Progenitor cell of endocrine pancreas (in vitro differentiated cells): ENCODE measurements at places on chromosomes 1 and 21.

DNA sequence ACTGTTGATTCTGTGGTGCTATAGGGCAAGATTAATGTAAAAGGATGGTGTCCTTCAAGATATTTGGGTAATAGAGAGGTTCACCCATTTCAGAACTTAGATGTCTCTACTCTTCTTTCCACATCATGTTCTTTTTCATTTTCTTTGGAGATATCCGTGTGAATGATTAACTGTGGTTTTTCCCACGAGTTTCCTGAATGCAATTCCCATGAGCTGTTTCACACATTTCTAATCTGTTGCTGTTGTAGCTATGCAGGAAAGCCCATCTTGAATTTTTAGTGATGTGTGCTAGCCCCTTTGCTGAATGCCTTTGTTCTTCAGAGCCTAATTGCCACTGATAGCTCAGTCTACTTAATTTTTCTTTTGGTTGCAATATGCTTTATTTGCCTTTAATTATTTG, 27.6 kb downstream of the SNX27 start:
- no peak for DNase-seq

DNA sequence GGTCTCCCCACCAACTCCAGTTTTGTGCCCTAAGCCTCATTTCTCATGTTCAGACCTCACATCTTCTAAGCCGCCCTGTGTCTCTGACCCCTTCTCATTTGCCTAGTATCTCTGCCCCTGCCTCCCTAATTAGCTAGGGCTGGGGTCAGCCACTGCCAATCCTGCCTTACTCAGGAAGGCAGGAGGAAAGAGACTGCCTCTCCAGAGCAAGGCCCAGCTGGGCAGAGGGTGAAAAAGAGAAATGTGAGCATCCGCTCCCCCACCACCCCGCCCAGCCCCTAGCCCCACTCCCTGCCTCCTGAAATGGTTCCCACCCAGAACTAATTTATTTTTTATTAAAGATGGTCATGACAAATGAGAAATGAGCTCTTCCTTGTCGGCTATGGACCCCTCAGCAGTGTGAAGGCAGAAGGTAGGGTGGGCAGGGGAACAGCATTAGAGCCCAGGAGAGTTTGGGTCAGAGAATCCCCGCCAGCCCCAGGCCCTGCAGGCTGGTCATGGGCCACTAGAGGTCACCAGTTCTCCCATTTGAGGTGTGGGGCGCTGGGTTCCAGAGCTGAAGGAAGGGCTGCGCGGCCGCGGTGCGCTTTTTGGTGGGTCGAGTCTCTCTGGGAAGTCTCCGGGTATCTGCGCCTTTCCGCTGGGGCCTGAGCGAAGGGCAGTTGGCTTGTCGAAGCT, 11.5 kb downstream of the ADAMTSL4 start:
- DNase-seq: peak; percentile 80

DNA sequence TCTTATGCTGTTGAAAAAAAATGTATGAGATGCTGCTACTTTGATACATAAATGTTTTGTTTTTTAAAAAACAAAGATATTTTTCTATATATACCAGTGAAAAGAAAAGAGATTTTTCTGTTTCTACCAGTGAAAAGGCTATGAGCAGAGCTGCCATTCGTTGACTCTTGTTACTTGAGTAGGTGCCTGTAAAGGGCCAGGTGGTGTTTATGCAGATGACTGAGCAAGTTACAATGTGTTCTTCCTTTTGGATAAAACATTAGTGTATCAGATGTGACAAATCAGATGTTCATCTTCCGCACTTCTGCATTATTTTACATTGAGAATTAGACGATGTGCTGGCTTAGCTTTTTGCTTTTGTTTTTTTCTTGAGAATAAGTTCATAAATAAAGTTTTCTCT, 45.4 kb downstream of the BARHL2 start:
- DNase-seq: no peak

GRCh38 chr1:177082855-177083693, 81.4 kb downstream of the ASTN1 start:
- DNase-seq: no peak

DNA sequence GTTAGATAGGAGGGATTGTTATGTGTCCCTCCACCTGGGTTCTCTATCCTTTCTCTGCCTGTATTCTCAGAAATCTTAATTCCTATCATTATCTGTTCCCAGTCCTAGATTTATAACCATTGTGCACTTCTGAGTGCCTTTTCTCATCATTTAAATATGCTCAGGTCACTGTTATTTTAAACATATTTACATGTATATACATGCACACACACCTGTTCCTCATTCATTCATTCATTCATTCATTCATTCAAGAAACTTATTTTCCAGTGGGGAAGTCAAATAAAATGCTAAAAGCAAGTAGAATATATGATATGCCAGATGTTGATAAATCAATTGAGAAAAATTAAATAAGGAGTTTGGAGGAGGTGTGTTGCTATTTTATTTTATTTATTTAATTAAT, 110.3 kb downstream of the NEK7 start:
- no peak for DNase-seq

DNA sequence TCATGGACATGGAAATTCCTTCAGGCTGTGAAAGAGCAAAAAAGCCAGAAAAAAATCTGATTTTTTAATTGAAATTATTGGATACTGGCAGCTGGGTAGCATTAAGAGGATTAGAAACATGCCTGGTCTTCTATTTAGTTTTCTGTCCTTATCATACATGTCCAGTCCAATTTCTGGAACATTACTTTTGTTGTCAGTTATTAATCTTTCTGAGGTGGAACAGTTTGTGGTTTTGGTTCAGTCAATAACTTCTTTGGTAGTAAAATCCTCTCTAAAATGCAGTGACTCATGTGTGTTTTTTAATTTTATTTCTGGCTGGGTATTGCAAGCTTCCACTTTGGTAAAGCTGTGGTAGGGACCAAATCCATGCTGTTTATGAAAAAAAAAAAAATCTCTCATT, 687.0 kb upstream of the ADGRL2 start:
- DNase-seq: no peak

DNA sequence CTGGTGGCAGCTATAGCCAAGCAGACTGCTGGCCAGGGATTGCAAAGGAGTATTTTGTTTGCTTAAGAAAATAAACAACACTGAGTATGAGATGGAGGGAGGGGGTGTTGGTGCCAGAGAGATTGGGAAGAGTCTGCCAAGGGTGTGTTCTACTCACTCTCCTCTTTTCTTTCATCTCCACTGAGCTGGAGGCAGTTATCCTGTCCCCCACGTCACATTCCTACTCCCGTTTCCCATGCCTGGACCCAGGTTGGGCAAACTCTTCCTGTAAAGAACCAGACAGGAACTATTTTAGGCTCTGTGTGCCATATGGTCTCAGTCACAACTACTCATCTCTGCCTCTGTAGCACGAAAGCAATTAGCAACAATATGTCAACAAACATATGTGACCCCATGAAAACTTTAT, 1.4 kb upstream of the IL24 start:
- DNase-seq: no peak

DNA sequence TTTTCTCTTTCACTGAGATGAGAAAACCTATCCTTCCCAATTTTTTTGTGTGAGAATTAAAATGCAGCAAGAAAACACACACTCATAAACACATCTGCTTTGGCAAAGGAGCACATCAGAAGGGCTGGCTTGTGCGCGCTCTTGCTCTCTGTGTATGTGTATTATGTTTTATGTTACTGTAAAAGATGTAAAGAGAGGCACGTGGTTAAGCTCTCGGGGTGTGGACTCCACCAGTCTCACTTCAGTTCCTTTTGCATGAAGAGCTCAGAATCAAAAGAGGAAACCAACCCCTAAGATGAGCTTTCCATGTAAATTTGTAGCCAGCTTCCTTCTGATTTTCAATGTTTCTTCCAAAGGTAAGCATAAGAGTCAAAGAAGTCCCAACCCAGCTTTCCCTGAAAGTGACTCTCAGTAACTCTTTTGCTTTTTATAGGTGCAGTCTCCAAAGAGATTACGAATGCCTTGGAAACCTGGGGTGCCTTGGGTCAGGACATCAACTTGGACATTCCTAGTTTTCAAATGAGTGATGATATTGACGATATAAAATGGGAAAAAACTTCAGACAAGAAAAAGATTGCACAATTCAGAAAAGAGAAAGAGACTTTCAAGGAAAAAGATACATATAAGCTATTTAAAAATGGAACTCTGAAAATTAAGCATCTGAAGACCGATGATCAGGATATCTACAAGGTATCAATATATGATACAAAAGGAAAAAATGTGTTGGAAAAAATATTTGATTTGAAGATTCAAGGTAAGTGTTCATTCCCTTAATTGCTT, at the start of gene CD2:
TSS of gene CD2 (plus strand) at position 233 of the 780 bp plus-strand sequence. CDS start at position 296, 63 bp downstream.
- DNase-seq: no peak

- no peak for DNase-seq
Measured at GRCh38 chr21:45049714-45050344, 24.6 kb upstream of the ADARB1 start.

DNA sequence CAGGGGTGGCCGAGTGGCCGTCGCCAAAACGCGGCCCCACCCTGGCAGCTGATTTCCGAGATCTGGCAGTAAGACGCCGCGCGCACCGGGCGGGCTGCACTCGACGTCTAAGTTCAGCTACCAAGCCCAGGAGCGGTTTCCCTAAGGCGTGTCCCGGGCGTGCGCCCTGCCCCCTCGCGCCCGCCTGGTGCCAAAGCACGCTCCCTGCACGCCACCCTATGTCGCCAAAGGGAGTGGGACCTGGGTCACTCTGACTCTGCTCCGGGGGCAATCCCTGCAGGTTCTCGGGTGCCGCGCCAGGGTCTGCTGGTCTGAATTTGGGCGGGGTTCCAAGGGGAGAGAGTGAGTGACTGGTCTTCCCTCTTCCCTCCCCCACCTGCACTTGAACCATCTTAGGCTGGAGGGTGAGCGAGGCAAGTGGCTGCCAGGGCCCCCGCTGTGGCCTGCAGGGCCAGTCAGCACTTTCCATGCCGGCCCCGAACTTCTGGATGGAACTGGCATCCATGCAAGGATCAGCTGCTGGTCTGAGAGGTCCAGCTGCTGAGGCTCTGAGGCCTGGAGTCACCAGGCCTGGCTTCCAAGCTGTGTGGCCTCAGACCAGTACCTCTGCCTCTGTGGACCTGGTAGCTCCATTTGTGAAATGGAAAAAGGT, at the start of gene LRRC38:
TSS of gene LRRC38 (minus strand) at position 109 of the 652 bp plus-strand sequence. CDS start 410 bp downstream, outside the sequence.
- DNase-seq: no peak

DNA sequence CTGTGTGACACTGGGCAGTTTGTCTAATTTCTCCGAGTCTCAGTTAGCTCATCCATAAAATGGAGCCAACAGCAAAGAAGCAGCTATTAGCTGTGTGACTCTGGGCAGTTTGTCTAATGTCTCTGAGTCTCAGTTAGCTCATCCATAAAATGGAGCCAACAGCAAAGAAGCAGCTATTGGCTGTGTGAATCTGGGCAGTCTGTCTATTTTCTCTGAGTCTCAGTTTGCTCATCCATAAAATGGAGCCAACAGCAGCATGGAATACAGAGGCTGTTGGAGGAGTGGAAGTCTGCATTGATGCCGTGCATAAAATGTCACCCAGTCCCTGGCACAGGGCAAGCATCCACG, 297.0 kb upstream of the VAMP3 start:
- no peak for DNase-seq

DNA sequence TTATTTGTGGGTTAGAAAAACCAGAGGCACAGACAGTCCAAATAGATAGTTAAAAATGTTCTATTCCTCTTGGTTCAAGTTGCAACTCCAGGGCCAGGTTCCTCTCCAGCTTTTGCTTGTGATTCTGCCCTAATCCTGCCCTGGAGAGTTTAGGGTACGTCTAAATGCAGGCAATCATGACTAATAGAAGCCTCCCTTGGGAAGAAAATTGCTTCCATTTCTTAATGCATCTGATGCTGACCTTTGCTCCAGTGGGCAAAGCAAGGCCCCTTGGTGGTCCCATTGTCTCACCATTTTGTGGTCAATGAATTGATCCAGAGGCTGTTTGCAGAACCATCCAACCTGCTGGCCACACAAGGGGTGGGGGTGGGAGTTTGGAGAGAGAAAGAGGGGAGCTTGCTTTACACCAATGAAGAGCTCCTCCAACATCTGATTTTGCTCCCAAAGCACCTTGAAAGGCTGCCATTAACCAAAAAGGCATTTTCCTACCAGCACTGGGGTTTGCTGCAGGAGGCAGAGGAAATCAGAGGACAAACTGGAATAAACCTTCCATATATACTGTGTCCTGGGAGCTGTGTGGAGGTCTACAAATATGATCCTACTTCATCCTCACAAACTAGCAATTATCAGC, 31.3 kb downstream of the C8B start:
- no peak for DNase-seq

DNA sequence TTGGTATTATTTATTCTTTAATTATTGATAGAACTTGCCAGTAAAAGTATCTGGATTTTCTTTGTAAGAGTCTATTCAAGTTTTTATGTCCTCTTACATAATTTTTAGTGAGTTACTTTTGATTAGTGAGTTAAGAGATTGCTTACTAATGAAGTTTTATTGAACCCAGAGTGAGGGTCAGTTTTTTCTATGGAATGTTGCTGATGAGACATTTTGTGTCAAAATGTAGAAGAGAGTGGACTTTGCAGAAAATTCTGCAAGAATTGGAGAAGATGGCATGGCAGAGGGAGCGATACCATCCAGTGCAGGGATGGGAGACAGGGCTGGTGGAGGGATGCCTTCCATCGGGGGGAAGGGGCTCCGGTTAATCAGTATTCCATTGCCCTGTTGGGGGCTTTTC, 11.0 kb downstream of the MTARC2 start:
- no peak for DNase-seq

- no peak for DNase-seq
Measured at GRCh38 chr1:2248854-2249558, 20.9 kb downstream of the SKI start.

DNA sequence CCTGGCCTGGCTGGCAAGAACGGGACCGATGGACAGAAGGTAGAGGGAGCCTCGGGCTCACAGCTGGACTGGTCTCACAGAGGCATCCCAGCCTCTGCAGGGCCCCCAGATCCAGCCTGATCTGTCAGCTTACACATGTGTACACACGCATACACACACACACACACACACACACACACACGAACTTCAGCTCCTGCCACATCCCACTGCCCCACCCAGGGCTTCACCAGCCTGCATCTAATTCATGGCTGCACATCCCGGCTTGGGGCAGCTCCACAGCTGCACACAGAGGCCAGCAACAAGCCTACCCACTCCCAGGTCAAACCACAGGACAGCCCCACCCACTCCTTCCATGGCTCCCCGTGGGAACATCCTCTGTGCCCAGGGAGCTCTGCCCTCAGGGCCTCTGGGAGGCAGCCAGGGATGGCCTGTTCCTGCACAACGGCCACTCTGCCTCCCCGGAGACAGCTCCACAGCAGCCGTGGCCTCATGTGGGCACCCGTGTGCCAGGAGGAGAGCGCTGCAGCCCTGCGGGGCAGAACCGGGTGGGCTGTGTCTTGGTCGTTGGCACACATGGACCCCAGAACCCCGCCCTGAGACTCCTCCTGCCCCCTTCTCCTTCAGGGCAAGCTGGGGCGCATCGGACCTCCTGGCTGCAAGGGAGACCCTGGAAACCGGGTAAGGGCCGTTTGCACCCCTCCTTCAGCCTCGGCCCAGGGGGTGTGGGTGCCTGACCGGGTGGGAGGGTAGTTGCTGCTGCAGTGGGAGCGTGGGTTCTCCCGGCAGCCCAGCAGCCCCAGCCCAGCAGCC, 19.1 kb downstream of the COL6A2 start:
- DNase-seq: peak; percentile 8

- no peak for DNase-seq
Measured at GRCh38 chr1:229156872-229157271, 114.0 kb upstream of the RAB4A start.
